ENCODE measurements at places on chromosomes 11 and 22. TPM values are rescaled to one million over a fixed set of nuclear protein-coding genes. Genes with fewer than 3 reads are reported as not detected.

DNA sequence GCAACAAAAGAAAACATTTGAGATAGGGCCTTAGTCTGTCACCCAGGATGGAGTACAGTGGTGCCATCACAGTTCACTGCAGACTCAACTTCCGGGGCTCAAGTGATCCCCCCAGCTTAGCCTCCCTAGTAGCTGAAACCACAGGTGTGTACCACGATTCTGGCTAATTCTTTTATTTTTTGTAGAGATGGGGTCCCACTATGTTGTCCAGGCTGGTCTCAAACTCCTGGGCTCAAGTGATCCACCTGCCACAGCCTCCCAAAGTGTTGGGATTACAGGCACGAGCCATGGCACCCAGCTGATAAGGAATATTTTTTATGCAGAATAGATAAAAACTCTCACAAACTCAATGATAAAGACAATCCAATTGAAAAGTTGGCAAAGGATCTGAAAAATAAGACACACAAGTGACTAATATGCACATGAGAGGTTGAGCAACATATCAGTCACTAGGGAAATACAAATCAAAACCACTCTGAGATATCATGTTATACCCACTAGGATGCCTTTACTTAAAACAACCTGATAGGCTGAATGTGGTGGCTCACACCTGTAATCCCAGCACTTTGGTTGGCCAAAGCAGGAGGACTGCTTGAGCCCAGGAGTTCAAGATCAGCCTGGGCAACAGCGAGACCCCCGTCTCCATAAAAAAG, 33.9 kb upstream of the CLTCL1 start:
- DNase-seq: no peak

BATF2 gene
- 3.1 TPM for total RNA-seq

NEFH gene
- total RNA-seq: not detected

GRCh38 chr11:8814923-8815240, 96.1 kb upstream of the AKIP1 start:
- DNase-seq: no peak

DNA sequence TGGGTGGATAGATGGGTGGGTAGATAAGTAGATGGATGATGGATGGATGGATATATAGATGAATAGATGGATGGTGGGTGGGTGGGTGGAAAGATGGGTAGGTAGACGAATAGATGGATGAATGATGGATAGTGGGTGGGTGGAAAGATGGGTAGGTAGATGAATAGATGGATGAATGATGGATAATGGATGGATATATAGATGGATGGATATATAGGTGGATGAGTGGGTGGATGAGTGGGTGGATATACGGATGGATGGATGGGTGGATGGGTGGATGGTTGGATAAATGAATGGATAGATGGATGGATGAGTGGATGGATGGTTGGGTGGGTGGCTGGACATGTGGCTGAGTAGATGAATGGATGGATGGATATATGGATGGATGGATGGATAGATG, 53.1 kb upstream of the THY1 start:
- DNase-seq: no peak

DNA sequence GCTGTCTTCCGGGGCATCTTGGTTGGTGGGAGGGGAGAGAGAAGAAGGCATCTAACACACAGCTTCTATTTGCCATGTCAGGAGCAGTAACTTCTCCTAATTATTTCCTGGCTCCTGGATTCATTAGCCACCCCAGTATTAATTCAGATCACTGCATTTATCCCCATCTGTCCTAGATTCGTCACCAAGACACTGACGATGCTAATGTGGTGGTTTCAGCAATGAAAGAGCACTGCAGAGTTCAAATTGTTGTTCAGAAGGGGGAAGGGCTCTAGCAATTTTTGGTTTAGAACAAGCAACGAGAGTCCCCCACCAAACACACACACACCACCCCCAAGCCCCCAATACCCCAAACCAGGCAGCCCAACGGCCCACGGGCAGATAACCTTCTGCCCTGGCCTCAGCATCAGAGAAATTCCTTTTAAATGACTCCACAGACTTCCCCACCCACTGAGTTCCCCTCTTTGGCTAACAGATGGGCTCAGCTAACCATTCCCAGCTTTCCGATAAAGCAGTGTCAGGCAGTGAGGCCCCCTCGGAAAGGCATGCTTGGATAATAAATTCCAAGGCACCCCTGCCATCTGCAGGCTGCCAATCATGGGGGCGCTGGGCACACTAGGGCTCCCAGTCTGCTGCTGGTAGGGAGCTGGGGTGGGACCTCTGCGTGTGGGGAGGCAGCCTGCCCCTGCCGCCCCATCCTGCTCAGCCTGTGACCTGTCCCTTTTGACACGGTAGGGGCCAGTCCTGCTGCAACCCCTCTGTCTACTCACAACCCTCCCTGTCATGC, 453.5 kb downstream of the MIAT start:
- no peak for DNase-seq

All from stomach (tissue), 19 donors.